ENCODE measurements at places on chromosomes 16 and 17. TPM values are rescaled to one million over a fixed set of nuclear protein-coding genes. Genes with fewer than 3 reads are reported as not detected.
A peak's percentile ranks its signal among the peaks of the same experiment; 100 is the strongest.

The AGRP gene
- total RNA-seq: not detected

The C16orf92 gene
- not detected for total RNA-seq

The BCL6B gene
- total RNA-seq: not detected

The SLC16A6 gene
- total RNA-seq: 1.4 TPM

The PRSS53 gene
- 2.7 TPM for total RNA-seq

The SMIM36 gene
- total RNA-seq: not detected

The ENDOV gene
- total RNA-seq: 25.9 TPM

The RHBDL1 gene
- 0.88 TPM for total RNA-seq

The NAGS gene
- total RNA-seq: 0.36 TPM

The DLX4 gene
- total RNA-seq: under 0.01 TPM

The AANAT gene
- total RNA-seq: not detected

The ALOX12 gene
- total RNA-seq: not detected

The RPH3AL gene
- total RNA-seq: 2.9 TPM

The C1QTNF8 gene
- total RNA-seq: not detected

The B9D1 gene
- 20.6 TPM for total RNA-seq

The KRT24 gene
- total RNA-seq: not detected

The REXO5 gene
- 6.2 TPM for total RNA-seq

The GNAO1 gene
- total RNA-seq: not detected

- peak; percentile 78 for DNase-seq
Observed at GRCh38 chr17:60173304-60173819, 23.6 kb downstream of the CA4 start.

GRCh38 chr16:88022076-88023042, 71.1 kb downstream of the BANP start:
- peak; percentile 74 for DNase-seq

DNA sequence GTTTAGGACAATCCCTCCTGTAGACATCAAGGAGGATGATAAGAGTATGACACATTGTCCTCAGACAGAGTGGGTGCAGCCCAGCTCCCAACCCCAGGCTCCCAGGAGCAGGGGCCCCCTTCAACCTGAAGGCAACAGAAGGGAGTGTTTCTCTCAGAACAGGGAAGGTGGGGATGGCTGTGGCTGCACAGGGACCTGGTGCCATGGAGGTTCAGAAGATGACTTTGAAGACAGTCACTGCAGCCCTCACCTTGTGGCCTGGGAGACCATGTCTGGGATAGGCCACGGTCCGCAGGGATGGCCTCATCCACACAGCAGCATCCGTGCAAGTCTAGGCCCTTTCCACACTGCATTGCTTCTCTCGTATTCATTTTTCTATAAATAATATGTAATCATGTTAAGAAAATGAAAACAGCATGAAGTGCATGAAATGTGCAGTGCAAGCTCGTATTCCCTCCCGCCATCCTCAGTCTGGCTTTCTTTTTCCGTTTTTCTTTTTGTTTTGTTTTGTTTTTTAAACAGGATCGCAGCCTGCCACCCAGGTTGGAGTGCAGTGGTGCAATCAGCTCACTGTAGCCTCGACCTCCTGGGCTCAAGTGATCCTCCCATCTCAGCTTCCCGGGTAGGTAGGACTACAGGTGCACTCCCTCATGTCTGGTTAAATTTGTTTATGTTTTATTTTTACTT, 71.1 kb downstream of the METRNL start:
- no peak for DNase-seq

DNA sequence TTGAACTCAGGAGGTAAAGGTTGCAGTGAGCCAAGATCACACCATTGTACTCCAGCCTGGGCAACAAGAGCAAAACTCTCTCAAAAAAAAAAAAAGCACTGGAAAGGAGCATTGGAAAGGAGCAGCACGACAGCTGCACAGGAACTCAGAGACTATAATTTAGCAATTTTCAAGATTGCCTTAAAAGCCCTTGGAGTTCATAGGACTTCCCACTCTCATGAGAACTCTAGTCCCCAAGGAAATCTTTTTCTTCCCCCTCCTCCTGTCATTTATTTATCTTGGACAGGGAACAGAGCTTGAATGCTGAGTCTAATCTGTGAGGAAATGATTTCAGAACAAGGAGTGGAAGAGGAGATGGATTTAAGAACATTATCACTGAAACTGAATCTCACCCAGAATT, 69.0 kb downstream of the PLXDC1 start:
- peak; percentile 85 for DNase-seq

GRCh38 chr16:49494891-49495566, 121.4 kb downstream of the C16orf78 start:
- no peak for DNase-seq

- peak; percentile 75 for DNase-seq
Observed at GRCh38 chr16:14181371-14182050, 110.4 kb downstream of the MRTFB start.

GRCh38 chr17:79814974-79815835, 18.3 kb upstream of the CBX8 start:
- DNase-seq: peak; percentile 96

DNA sequence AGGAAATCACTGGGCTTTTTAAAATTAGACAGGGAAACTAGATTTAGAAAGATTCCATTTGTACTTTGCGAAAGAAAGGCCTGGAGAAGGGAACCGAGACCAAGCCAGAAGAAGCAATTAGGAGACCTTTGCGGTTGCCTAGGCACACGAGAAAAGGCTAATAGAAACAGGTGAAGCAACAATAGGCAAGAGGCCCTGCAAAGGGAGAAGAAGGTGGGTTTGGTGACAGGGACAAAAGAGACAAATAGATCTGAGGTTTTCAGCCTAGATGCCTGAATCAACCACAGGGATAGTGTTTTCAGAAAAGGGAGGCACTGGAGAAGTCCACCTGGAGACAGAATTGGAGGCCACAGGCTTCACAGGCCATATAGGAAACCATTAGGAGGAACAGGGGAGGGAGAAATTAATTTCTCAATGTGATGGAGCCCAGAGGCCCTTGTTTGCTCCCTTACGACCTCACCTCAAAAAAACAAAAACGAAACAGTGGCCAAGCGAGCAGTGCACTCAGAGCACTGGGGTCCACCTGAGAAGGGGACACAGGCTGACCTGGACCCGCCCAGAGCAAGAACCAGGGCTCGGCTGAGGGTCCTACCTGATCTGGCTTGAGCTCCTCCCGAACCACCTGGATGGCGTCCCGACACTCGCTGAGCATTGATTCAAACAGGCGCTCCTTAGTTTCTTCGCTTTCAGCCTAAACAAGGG, 22.3 kb downstream of the SRP68 start:
- no peak for DNase-seq

- DNase-seq: peak; percentile 72
Observed at GRCh38 chr17:74063439-74063838, 140.0 kb upstream of the RPL38 start.

DNA sequence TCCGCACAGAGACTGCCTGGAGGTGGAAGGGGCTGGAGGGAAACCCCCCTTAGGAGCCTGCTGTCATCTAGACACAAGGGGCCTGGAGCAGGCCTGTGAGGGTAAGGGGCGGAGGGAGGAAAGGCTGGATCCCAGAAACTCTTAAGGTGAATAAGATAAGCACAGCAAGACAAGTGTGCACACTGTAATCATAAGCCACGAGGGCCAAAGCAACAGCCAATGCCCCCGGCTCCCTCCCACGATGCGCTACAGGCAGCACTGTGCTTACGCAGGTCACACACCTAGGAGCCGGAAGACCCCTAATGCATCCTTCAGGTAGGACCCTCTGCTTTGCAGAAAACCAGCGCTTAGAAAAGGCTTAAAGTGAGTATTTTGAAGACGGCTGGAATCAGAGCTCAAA, 24.6 kb downstream of the ZFHX3 start:
- no peak for DNase-seq

- DNase-seq: peak; percentile 94
Observed at GRCh38 chr17:29086628-29087332, 43.8 kb downstream of the PIPOX start.

DNA sequence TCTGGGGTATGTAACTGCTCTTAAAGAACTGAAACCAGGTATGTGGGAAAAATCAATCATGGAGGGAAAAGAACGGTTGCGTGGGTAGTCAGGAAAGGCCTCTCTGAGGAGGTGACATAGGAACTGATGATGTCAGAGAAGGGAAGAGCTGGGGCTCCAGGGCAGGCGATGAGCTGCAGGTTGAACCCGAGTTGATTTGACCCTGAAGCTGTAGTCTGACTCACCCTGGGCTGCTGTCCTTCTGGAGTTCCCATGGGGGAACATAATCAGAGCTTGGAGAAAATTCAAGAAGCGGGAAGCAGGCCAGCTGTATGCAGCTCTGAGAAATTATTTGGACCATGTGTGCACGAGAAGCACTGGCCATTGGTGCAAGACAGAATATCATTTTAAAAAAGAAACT, 16.7 kb downstream of the SLC6A2 start:
- DNase-seq: no peak

- no peak for DNase-seq
Observed at GRCh38 chr16:57687363-57687929, 7.2 kb upstream of the DRC7 start.

DNA sequence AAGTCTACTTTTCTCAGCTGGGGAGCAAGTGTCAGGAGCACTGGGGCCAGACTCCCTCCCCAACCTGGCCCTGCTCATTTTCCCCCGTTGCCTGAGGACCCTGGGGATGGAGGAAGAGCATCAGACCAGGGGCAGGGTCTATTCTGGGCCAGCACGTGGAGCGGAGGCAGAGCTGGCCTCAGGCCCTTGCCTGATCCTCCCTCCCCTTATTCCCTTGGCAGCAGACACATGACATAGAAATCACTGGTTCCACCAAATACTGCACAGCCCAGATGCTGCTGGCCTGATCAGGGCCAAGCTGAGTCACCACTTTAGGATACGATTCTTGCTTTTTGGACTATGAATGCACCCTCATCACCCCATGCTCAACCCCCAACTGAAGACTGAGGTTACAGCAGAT, 15.8 kb upstream of the AGRP start:
- peak; percentile 95 for DNase-seq

- DNase-seq: no peak
Observed at GRCh38 chr17:69478916-69479315, 64.4 kb downstream of the MAP2K6 start.

GRCh38 chr17:29596811-29597210, 3.9 kb downstream of the ANKRD13B start:
- DNase-seq: no peak

DNA sequence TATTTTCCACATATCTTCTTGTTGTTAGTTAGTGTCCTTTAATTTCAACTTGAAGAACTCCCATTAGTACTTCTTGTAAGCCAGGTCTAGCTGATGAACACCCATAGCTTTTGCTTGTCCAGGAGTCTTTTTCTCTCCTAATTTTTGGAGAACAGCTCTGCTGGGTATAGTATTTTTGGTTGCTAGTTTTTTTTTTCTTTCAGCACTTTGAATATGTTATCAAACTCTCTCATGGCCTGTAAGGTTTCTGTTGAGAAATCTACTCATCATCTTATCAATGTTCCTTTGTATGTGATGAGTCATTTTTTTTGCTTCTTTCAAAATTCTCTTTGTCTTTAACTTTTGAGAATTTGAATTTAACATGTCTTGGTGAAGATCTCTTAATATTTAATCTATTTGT, 31.8 kb upstream of the NKD1 start:
- no peak for DNase-seq

GRCh38 chr17:6596081-6596480, 39.7 kb upstream of the PITPNM3 start:
- no peak for DNase-seq

GRCh38 chr17:80212962-80213642, 7.0 kb downstream of the SGSH start:
- DNase-seq: peak; percentile 75

DNA sequence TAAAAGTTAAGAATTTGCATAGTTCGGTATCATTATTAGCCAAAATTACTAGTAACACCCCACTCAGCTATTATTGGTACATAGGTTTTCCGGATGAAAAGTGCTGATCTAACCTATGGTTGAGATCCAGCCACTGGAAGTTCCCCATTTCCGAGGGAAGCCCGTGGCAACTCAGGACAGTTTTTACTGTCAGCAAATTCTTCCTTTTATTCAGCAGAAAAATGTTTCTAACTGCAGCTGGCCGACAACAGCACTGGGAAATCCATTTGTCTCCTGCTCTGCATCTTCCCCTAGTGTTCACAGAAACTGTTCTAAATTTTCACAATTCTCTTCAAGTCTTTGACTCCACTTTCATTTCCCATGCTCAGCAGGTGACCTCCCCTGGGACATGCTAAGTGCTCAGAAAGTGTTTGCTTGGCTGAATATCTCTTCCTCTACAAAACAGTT, 15.5 kb upstream of the MMD start:
- no peak for DNase-seq

GRCh38 chr17:38558728-38559050, 47.1 kb downstream of the SRCIN1 start:
- no peak for DNase-seq

- peak; percentile 56 for DNase-seq
Observed at GRCh38 chr17:37283414-37283961, 92.3 kb upstream of the C17orf78 start.

- DNase-seq: peak; percentile 44
Observed at GRCh38 chr16:81442220-81442915, 2.2 kb upstream of the CMIP start.

DNA sequence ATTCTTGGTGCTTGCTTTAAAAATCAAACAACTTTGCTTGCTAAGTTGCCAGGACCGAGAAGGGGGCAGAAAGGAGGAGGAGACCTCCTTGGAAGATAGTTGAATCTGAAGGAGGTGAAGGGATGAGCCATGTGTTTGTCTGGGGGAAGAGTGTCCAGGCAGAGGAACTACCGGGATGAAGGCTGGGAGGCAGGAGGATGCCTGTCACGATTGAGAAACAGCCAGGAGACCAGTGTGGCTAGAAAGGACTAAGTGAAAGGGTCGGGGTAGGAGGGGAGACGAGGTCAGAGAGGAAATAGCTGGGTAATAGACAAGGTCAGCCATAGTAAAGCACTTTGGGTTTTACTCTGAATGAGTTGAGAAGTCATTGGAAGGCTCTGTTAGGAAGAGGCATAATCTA, 38.9 kb upstream of the CSNK2A2 start:
- peak; percentile 5 for DNase-seq

- no peak for DNase-seq
Observed at GRCh38 chr16:52545898-52546266, 1.1 kb downstream of the TOX3 start.

GRCh38 chr16:1818873-1819525, 7.6 kb downstream of the HAGH start:
- no peak for DNase-seq

DNA sequence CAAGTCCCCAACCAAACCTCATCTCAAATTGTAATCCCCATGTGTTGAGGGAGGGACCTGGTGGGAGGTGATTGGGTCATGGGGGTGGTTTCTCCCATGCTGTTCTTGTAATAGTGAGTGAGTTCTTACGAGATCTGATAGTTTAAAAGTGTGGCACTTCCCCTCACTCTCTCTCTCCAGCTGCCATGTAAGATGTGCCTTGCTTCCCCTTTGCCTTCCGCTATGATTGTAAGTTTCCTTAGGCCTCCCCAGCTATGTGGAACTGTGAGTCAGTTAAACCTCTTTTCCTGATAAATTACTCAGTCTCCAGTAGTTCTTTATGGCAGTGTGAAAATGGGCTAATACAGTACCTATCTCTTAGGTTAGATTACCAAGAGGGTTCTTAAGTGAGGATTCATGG, 5.8 kb downstream of the PMFBP1 start:
- DNase-seq: no peak
